Caki2 (cell line): ENCODE measurements at places on chromosomes 7 and 10. TPM values are rescaled to one million over a fixed set of nuclear protein-coding genes. Genes with fewer than 3 reads are reported as not detected.

The TBXAS1 gene
- 48.6 and 77.6 TPM in 2 replicates for total RNA-seq

The WEE2 gene
- total RNA-seq = not detected in 2 replicates

The MYO3A gene
- 4.5 TPM in 2 replicates for total RNA-seq

The AOC1 gene
- not detected in 2 replicates for total RNA-seq

The LRRC17 gene
- 1.5 TPM in 1 of 2 replicates, not detected in the other for total RNA-seq

The SORCS3 gene
- 0.10 TPM in 1 of 2 replicates, not detected in the other for total RNA-seq

The NUDT13 gene
- total RNA-seq = 3.4 and 4.7 TPM in 2 replicates

- no peak for DNase-seq
Observed at GRCh38 chr10:52563360-52563759, 209.2 kb downstream of the MBL2 start.

DNA sequence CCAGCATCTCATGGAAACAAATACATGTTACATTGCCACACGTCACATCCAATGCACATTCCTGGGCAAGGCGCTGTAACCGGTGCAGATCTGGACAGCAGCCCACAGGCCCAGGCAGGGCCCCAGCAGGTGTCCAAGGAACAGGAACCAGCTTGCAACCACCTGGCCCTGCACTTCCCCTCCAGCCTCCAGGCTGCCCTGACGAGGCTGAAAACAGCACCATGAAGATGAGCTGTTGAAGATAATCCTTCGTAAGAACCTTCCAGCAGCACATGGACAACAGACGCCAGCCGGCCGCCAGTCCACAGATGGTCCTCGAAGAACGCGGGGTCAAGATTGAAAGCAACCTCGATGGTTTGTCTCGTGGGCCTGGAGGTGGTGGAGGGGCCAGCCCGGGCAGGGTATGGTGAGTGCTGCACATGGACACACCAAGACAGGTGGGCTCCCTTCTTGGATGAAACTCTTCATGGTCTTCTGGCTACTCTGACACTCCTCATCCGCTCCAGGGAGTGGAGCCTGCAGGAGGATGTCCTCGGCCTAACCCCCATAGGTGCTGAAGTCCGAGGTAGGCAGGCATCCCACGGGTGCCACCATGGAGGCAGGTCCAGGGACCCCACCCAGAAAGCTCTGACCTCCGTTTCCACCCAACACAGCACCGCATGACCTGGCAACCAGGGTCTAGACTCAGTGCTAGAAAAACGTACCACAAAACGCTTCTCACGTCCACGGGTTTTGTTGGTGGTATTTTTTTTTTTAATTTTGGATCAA lies 22.9 kb downstream of the PDGFA start:
- DNase-seq = no peak

- no peak for DNase-seq
Observed at GRCh38 chr10:92082583-92083280, 159.2 kb downstream of the BTAF1 start.

DNA sequence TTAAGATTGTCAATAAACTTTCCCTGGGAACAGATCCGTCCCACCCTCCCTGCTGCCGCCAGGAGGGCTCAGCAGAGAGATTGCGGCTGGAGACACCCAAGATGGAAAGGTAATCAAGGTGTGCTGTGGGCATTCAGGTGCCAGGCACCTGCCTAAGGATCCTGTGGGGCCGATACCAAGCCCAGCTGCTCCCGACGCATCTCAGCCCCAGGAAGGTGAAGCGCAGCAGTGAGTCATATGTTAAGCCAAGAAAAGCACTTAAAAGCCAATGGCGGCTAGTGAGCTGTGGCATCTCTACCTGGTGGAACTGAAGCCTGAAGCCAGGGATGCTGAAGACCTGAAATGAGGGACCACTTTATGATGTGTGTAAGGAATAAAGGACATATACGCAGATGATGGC lies 6.1 kb downstream of the WDR86 start:
- DNase-seq = no peak

- no peak for DNase-seq
Observed at GRCh38 chr7:17774716-17775288, 165.5 kb downstream of the SNX13 start.

- DNase-seq = no peak
Observed at GRCh38 chr7:26857506-26858240, 6.7 kb downstream of the SKAP2 start.

DNA sequence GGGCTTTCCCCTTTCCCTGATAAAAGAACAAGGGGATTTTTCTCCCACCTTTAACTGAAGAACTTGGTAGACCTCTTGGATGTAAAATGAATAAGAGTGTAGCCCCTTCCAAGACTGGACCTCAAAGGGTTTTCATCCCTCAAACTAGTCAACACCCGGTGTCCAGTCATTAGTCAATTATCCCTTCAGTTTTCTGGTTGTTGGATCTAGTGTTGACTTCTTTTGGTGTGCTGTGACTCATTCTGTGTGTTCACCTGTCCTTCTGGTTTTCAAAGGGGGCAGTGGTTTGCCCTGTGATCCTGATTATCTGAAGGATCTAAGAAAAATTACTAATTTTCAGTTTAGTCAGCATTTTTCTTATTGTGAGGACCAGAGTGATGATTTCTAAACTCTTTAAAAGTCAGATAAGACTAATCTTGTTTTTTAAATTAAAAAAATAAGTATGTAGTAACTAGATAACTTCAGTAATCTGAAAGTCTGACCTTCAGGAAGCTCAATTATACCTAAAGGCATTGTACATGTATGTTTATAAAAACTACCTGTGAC lies 583.5 kb downstream of the CNTNAP2 start:
- DNase-seq = no peak

- DNase-seq = no peak
Observed at GRCh38 chr7:142860968-142861367, 6.1 kb downstream of the EPHB6 start.
